ENCODE measurements at places on chromosomes 7 and 10. TPM values are rescaled to one million over a fixed set of nuclear protein-coding genes. Genes with fewer than 3 reads are reported as not detected.

CCDC172 gene
- total RNA-seq: not detected

RADIL gene
- not detected for total RNA-seq

CADPS2 gene
- 5.8 TPM for total RNA-seq

SH2D4B gene
- under 0.01 TPM for total RNA-seq

BAIAP2L1 gene
- total RNA-seq: 20.8 TPM

IFIT2 gene
- total RNA-seq: 6.4 TPM

CYP3A7 gene
- 0.07 TPM for total RNA-seq

ANLN gene
- 1.4 TPM for total RNA-seq

LIPF gene
- not detected for total RNA-seq

MACROH2A2 gene
- 16.9 TPM for total RNA-seq

PITX3 gene
- not detected for total RNA-seq

GRM3 gene
- total RNA-seq: not detected

NPSR1 gene
- not detected for total RNA-seq

BTBD16 gene
- 0.07 TPM for total RNA-seq

VWA2 gene
- 4.7 TPM for total RNA-seq

REEP3 gene
- 78.9 TPM for total RNA-seq

SLC29A4 gene
- total RNA-seq: 12.3 TPM

GIMAP6 gene
- not detected for total RNA-seq

SPOCK2 gene
- total RNA-seq: 0.34 TPM

MPLKIP gene
- total RNA-seq: 25.3 TPM

DOCK4 gene
- 9.6 TPM for total RNA-seq

BCAP29 gene
- total RNA-seq: 44.7 TPM

COL1A2 gene
- 0.34 TPM for total RNA-seq

NUTM2D gene
- 2.1 TPM for total RNA-seq

MKI67 gene
- 0.14 TPM for total RNA-seq

GJD4 gene
- total RNA-seq: 0.07 TPM

TMEM225B gene
- 1.4 TPM for total RNA-seq

GIMAP8 gene
- not detected for total RNA-seq

DLG5 gene
- total RNA-seq: 37.6 TPM

CDK1 gene
- total RNA-seq: 0.85 TPM

TET1 gene
- total RNA-seq: 1.4 TPM

NRCAM gene
- total RNA-seq: 49.5 TPM

MEOX2 gene
- not detected for total RNA-seq

VSTM2A gene
- total RNA-seq: not detected

ZNF488 gene
- under 0.01 TPM for total RNA-seq

DRGX gene
- total RNA-seq: not detected

CHAT gene
- not detected for total RNA-seq

SPDYE9 gene
- not detected for total RNA-seq

TRPV5 gene
- not detected for total RNA-seq

ANKRD30A gene
- total RNA-seq: not detected

MBL2 gene
- total RNA-seq: not detected

SPDYE16 gene
- not detected for total RNA-seq

AKR1C4 gene
- not detected for total RNA-seq

OPN4 gene
- total RNA-seq: not detected

LHFPL3 gene
- total RNA-seq: not detected

KCNH2 gene
- under 0.01 TPM for total RNA-seq

TUBB8 gene
- total RNA-seq: not detected

GPRIN2 gene
- total RNA-seq: 7.8 TPM

GIMAP1 gene
- not detected for total RNA-seq
